ENCODE measurements at places on chromosomes 3 and 15. TPM values are rescaled to one million over a fixed set of nuclear protein-coding genes. Genes with fewer than 3 reads are reported as not detected.

GRCh38 chr3:43180027-43180426 is 74.1 kb upstream of the POMGNT2 start:
- no peak for DNase-seq

- DNase-seq: no peak
Observed at GRCh38 chr15:77180270-77180669, 109.4 kb upstream of the TSPAN3 start.

DNA sequence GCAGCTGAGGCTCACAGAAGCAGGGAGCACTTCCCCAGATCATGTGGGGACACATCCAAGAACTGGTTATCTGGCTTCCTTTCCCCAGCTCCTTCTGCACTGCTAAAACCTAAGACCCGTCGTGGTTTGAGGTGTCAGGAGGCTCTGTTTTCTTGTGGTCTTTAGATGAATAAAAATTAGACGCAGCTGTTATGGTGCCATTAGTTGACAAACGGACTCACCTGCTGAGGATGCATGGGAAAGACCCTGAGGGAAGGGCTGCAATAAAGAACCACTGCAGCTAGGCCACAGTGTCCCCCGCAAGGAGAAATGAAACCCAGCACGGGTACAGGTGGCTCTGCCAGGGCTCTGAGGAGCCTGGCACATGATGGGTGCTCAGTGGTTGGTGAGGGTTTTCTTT is 99.4 kb downstream of the IQSEC1 start:
- DNase-seq: no peak

PYGO1 gene
- total RNA-seq: 10.4 TPM

DNA sequence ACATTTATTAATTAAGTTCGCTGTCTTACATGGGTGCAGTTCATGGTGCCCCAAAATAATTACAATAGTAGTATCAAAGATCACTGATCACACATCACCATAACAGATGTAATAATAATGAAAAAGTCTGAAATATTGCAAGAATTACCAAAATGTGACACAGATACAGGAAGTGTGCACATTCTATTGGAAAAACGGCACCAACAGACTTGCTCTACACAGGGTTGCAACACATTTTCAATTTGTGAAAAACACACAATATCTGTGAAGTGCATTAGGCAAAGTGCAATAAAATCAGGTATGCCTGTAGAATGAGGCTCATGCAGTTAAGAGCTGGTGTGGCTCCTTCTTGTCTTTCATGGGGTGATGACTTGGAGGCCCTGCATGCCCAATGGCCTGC is 265.8 kb downstream of the RPLP1 start:
- no peak for DNase-seq

- no peak for DNase-seq
Observed at GRCh38 chr15:36977659-36978058, 122.7 kb downstream of the MEIS2 start.

GRCh38 chr3:127000119-127000518 is 17.2 kb downstream of the PLXNA1 start:
- DNase-seq: no peak
